ENCODE measurements at places on chromosomes 5 and 9. TPM values are rescaled to one million over a fixed set of nuclear protein-coding genes. Genes with fewer than 3 reads are reported as not detected.

Gene SMIM3
- 29.7 TPM for polyA plus RNA-seq

Gene HSPB3
- polyA plus RNA-seq: 0.08 TPM

Gene ADAMTS13
- polyA plus RNA-seq: 1.2 TPM

Gene PTGES
- polyA plus RNA-seq: 34.1 TPM

Gene SOX30
- polyA plus RNA-seq: 0.03 TPM

Gene SEMA5A
- 0.27 TPM for polyA plus RNA-seq

Gene GLDC
- 0.69 TPM for polyA plus RNA-seq

Gene STKLD1
- not detected for polyA plus RNA-seq

Gene SYK
- polyA plus RNA-seq: 1.8 TPM

Gene TEX48
- not detected for polyA plus RNA-seq

Gene RAB14
- 21.5 TPM for polyA plus RNA-seq

Gene SH3TC2
- polyA plus RNA-seq: 18.9 TPM

Gene PLPPR1
- polyA plus RNA-seq: 0.03 TPM

Gene FRRS1L
- polyA plus RNA-seq: not detected

Gene TSSK1B
- polyA plus RNA-seq: 0.07 TPM

Gene BARHL1
- not detected for polyA plus RNA-seq

Gene CDX1
- polyA plus RNA-seq: not detected

Gene SARDH
- polyA plus RNA-seq: 0.03 TPM

Gene ABCA1
- polyA plus RNA-seq: 20.8 TPM

Gene ARL14EPL
- polyA plus RNA-seq: not detected

Gene ARSB
- polyA plus RNA-seq: 4.5 TPM

Gene GNA14
- polyA plus RNA-seq: not detected

Gene MED7
- 10.4 TPM for polyA plus RNA-seq

Gene SLC34A3
- polyA plus RNA-seq: not detected

Gene IL4
- not detected for polyA plus RNA-seq

Gene ARHGEF37
- polyA plus RNA-seq: 8.7 TPM

Gene NR2F1-AS1
- polyA plus RNA-seq: 0.33 TPM

Gene IFNA21
- polyA plus RNA-seq: not detected

Gene UGT3A1
- polyA plus RNA-seq: not detected

Gene SAPCD2
- 1.2 TPM for polyA plus RNA-seq

Gene TRIM36
- 2.2 TPM for polyA plus RNA-seq

Gene NIM1K
- polyA plus RNA-seq: 0.07 TPM

Gene SLC4A9
- polyA plus RNA-seq: 0.14 TPM

Gene UBAC1
- polyA plus RNA-seq: 50.7 TPM

Gene TRMT10B
- 4.0 TPM for polyA plus RNA-seq

Gene EXOSC3
- polyA plus RNA-seq: 24.8 TPM

Gene GPR151
- polyA plus RNA-seq: not detected

Gene GMCL2
- polyA plus RNA-seq: not detected

Gene PCDHB13
- 0.07 TPM for polyA plus RNA-seq

Gene DRD1
- 0.01 TPM for polyA plus RNA-seq

Gene EMB
- polyA plus RNA-seq: 41.6 TPM

Gene ESM1
- 0.07 TPM for polyA plus RNA-seq

Gene ANKRD18A
- polyA plus RNA-seq: 1.7 TPM

Gene SYNPO
- 10.7 TPM for polyA plus RNA-seq

Gene CCNI2
- 0.14 TPM for polyA plus RNA-seq

Gene ECM2
- polyA plus RNA-seq: 0.99 TPM

Gene FAT2
- polyA plus RNA-seq: 58.0 TPM
